ENCODE measurements at places on chromosomes 4 and X. TPM values are rescaled to one million over a fixed set of nuclear protein-coding genes. Genes with fewer than 3 reads are reported as not detected.

- no peak for DNase-seq
These were observed 128.7 kb downstream of the ARHGAP24 start for GRCh38 chr4:85603437-85604336.

GRCh38 chr4:169142906-169143305 lies 127.8 kb downstream of the SH3RF1 start:
- DNase-seq: no peak

- no peak for DNase-seq
These were observed 108.9 kb upstream of the SH3RF1 start for GRCh38 chr4:169379688-169380087.

DNA sequence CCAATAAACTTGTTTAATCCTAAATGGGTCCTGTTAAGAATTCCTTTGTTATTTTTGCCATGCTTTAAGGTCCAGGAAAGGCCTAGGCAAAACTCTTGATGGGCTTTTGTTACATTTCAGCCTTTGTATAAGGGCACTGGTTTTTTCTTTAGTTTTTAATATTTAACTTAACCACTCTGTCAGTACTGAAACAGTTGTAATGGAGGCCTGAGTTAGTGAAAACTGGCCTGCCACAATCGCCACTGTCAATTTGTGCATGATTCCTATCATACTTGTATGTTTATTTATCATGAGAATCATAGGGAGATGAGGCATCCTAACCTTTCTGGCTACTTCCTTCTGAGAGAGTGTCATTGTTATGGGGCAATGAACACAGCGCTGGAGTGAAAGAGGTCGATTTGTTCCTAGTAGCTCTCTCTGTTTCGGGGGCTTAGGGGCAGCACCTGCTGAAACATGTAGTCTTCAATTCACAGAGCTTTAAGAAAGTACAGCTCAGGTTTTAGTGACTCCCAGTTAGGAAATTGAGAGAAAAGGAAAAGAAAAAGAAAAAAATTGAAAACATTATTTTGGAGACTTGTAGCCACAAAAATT lies 393.8 kb upstream of the FSTL5 start:
- no peak for DNase-seq

DNA sequence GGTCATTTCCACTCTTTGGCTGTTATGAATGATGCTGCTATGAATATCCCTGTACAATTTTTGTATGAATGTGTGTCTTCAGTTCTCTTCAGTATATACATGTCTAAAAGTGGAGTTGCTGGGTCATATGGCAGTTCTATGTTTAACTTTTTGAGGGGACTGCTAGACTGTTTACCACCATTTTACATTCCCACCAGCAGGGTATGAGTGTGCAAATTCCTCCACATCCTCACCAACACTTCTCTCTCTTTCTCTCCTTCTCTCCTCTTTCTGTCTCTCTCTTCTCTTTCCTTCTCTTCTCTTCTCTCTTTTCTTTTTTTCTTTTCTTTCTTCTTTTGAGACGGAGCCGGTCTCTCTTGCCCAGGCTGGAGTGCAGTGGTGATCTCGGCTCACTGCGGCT lies 7.8 kb downstream of the WWC2 start:
- DNase-seq: no peak

GRCh38 chr4:139972305-139972704 lies 181.7 kb downstream of the MAML3 start:
- no peak for DNase-seq

- DNase-seq: no peak
These were observed 55.2 kb downstream of the HPGD start for GRCh38 chr4:174467107-174467506.

- no peak for DNase-seq
These were observed 31.3 kb upstream of the ANAPC4 start for GRCh38 chr4:25345744-25346143.

DNA sequence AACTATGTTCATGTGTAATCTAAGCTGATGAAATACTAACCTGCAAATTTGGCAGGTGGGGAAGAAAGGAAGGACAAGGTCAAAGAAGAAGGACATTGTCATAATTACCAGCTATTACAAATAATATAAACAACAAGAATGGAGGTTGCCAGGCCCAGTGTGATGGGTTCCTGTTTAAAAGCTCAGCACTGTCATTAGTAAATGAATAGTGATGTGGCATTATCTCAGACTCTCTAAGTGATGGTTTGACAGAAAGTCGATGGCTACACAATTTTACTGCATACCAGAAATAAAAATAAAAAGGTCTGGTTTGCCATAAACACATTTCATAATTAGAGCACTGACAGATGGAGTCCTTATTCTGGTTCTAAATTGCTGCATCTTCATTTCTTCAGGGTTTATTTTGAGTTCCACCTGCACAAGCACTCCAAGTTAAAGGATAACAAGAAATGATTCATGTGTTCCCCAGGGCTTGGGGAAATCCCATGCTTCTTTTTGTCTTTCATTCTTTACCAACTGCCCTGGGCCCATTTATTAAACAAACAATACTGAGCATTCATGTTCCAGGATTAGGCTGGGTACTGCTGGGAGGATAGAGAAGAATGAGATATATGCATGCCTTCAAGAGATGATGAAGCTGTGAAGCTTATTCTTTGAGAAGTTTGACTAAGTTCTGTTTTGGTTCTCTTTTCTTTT lies 367.8 kb upstream of the RASGEF1B start:
- no peak for DNase-seq

GRCh38 chr4:153741541-153741940 lies 18.3 kb downstream of the RNF175 start:
- no peak for DNase-seq

DNA sequence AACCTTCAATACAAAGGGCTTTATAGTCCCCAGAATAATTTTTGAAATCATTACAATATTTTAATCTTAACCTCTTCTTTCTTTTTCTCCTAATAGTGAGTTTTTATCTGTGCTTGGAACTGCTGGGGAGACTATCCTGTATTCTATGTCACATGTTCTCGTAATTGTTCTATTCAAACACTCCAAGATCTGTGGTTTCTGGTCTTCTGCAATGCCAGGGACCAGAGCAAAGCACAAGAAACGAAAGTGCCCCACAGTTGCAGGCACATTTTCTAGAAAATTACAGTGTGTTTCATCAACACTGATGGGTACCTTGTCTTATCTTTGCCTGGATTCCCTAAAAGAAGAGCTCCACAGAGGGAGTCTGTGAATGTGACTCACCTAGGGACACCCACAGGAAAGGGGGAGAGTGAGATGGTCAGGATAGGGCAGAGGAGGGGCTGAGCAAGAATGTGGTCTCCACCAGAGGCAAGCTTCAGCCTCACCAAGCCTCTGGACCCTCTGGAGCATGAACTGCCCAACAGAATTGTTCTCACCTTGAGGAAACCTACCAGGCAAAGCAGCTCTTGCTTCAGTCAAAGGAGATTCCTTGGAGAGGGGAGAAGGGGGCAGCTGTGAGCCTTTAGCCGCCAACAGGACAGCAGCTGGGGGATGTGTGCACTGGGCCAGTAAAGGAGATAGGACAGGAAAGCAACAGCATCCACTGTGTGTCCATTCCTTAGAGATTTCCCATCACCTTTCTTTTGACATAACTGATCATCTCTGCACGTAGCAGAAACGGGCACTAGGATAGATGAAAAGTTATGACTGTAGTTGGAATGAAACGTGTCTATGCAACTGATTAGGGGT lies 25.9 kb downstream of the UNC5C start:
- no peak for DNase-seq

- no peak for DNase-seq
These were observed 136.8 kb upstream of the RAPGEF2 start for GRCh38 chr4:158966091-158966490.

DNA sequence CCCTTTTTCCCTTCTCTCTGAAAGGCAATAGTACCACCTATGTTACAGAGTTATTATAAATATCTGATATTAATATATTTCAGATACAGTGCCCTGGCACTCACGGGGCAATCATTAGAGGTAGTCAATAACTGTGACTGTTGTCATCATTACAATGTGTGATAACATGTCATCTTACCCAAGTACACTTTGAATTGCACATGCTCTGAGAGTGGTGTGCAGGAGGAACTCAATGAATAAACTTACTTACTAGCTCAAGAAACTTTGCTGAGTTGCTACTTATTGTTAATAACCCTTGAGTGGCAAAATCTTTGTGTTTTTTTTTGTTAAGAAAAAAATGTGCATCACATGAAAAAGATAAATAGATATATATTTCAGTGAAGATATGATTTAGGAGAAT lies 275.1 kb upstream of the RASGEF1B start:
- DNase-seq: no peak

GRCh38 chr4:73894001-73894400 lies 24.8 kb downstream of the CXCL1 start:
- DNase-seq: no peak

- DNase-seq: no peak
These were observed 77.2 kb downstream of the CRMP1 start for GRCh38 chr4:5815641-5816040.

DNA sequence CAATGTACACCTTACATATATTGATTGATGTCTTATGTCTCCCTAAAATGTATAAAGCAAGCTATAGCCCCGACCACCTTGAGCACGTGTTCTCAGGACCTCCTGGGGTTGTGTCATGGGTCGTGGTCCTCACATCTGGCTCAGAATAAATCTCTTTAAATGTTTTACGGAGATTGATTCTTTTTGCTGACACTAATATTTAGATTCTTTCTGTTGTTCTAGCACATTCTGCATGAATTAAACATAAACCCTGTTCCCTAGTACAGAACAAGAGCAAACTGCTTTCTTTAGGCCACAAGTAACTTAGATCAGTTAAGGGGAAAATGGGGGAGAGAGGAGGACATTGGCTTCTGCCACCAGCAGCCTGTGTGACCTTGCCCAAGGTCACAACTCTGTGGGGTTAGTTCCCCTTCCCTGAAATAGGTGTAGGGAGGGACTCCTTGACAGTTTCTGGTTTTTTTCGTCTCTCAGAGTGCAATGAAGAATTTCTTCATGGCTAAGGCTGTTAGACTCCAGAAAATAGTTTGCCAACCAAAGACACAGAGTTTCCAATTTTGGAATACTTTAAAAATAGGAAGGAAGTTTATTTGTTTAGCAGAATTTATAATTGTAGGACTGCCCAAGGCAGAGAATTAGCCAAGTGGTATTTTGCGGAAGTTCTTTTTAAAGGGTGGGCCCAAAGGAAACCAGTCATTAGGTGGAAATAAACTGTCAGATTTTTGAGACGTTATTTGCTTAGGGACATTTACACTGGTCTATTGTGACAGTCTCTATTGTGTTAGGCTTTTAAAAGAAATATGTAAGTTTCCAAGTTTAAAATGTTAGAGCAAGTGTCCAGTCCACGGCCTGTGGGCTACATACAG lies 29.4 kb downstream of the PTTG2 start:
- DNase-seq: no peak

GRCh38 chr4:4418676-4419390 lies 31.9 kb downstream of the NSG1 start:
- no peak for DNase-seq

- no peak for DNase-seq
These were observed 30.9 kb upstream of the HHIP start for GRCh38 chr4:144614850-144615585.

GRCh38 chr4:170589597-170590191 lies 499.9 kb upstream of the AADAT start:
- DNase-seq: peak; percentile 20

DNA sequence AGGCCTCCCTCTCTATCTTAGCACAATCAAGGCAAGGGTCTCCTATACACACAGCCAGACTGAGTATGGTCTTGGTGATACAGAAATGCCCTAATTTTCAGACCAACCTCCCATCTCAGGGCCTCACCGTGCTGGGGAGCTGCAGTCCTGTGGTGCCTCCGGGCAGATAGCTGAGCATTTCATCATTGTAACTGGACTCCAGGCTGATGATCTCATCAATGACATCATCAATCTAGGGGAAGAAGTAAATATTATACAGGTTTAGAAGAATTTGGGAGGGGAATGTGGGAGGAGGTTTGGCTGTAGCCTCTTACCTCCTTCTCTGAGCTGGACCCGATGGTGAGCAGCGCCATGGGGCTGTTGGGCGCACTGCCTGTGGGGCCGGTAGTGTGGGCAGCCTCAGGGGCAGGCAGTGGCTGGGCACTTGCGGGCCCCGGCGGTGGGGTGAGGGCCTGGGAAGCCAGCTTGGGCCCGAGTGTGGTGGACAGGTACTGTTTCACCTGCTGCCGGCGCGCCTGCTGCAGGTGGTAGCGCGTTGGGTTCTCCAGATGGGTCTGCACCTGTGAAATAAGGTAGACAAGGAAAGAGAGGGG lies 5.2 kb downstream of the TFE3 start:
- DNase-seq: no peak

GRCh38 chrX:16958356-16958755 lies 11.9 kb downstream of the REPS2 start:
- no peak for DNase-seq

DNA sequence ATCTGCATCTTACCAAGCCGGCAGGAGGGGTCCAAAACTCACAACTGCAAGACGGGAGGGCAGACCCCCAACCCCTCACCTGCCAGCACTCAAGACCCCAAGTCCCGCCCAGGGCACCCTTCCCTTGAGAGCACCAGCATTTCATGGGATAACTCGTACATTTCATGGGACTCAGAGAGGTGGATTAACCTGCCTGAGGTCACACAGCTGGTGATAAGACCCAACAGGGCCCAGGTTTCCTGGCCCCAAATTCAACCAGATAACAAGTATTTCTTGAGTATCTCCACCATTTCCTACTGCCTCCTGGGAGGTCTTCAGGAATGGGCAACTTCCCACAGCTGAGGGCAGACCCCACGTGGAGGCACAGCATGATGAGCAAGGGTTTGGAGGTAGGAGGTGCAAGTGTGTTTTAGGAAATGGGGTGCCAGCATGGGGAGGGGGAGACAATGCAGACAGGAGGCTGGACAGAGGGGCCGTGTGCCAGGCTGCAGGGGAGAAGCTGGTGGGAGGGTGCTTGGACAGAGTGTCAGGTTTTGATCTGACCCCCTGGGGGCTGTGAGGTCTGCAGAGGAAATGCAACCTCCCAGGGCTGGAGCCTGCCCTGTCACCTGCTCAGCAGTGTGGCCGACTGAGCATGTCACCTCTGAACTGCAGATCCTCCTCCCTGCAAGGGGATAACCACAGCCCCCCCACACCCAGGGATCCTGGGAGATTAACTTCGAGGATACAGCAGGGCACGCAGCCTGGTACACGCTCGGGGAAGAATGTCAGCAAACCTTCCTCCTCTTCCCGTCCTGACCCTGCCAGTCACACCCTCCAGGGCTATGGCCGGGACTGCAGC lies 4.4 kb downstream of the ADRA2C start:
- no peak for DNase-seq

GRCh38 chr4:88008122-88008742 lies 797 bp downstream of the PKD2 start:
- no peak for DNase-seq

GRCh38 chr4:1851160-1851559 lies 4.8 kb downstream of the LETM1 start:
- no peak for DNase-seq

Gene WFS1
- total RNA-seq: 4.5 TPM

Gene MSANTD1
- total RNA-seq: 0.32 TPM

Gene MAML3
- total RNA-seq: 12.0 TPM

Gene ABCG2
- 37.4 TPM for total RNA-seq

Gene ZDHHC9
- total RNA-seq: 48.7 TPM

Gene ZMAT1
- 2.3 TPM for total RNA-seq

Gene SYAP1
- 30.9 TPM for total RNA-seq

Gene PTCHD1
- total RNA-seq: 4.7 TPM

Gene MAPK10
- total RNA-seq: 0.10 TPM

Gene SCML2
- 12.9 TPM for total RNA-seq
